ENCODE measurements at places on chromosomes 16 and 17.

GRCh38 chr17:15233022-15233805 is 31.9 kb downstream of the PMP22 start:
- DNase-seq = no peak

- DNase-seq = no peak
Observed at GRCh38 chr16:68921637-68922036, 78.3 kb downstream of the TANGO6 start.

- no peak for DNase-seq
Observed at GRCh38 chr17:53662608-53663007, 160.1 kb upstream of the KIF2B start.

DNA sequence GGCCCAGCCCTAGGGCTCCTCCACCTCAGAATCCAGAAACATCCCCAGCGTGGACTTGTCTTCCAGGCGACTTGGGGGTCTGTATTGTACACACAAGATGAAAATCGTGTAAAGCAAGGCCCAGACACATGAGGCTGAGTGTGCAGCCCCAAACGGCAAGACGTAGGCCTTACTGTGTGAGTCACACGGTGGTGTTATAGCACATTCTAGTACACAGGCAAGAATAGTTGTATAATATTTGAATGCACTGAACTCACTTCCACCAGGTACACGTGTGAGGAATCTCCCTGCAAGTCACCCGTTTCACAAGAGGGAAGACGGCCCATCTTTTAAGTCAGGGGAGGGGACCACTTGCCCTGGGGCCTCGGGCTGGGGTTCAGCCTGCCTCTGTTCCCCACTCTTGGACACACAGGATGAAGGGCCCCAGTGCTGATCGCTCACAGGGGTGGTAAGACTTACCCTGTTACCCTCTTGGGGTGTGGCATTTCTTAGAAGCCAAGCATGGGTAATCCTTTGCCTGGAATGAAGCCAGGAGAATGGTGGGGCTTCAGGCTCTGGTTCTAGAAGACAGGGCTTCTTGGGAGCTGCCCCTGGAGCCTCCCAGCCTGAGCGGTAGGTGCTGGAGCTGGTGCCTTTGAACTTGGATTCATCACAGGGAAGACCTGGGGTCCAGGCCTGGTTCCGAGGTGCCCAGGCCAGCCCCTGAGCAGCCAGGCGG is 71.3 kb downstream of the SREBF1 start:
- DNase-seq = no peak

GRCh38 chr17:40283662-40284061 is 4.0 kb upstream of the CDC6 start:
- DNase-seq = no peak

DNA sequence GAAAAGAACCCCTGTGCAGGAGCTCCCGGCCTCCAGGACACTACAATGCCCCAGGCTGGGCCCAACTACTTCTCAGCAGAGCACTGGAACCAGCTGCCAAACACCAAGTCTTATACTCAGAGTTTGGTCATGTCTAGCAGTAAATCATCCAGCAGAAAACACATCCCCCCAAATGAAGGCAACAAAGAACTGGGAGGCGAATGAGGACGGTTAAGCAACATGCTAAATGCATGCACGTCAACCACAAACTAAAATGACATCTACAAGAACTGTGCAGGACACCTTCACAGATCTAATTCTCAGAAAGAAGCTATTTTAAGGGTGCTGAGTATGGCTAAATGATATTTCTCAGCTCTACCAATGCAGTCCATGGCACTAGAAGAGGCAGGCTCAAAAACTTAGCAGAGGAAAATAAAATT is 7.6 kb upstream of the IRX5 start:
- DNase-seq = no peak

GRCh38 chr16:50303041-50303604 is 36.8 kb downstream of the ADCY7 start:
- DNase-seq = no peak

DNA sequence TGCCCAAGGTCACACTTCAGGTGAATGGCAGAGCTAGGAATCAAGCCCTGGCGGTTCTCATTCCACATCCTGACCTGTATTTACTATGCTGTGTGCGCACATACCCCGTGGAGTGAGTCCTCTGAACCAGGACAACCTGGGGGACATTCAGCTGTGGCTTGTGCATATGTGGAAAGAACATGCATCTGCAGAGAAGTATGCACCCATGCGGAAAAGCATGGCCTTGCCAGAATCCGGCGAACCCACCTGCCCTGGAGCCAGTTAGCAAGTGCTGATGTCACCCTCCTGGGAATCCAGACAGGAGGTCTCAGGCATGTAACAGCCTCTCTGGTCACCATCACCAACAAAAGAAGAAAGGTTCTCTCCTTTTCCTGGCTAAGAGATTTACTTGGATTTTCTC is 1.9 kb downstream of the RASL10B start:
- DNase-seq = no peak

GRCh38 chr17:71484546-71484945 is 636.3 kb upstream of the SOX9 start:
- no peak for DNase-seq

Data from activated CD8-positive, alpha-beta memory T cell treated with anti-CD3 and anti-CD28 coated beads for 4 hours (primary cell).